Activated CD8-positive, alpha-beta memory T cell treated with anti-CD3 and anti-CD28 coated beads, Interleukin-2, amount 50 U/mL, for 4 hours (primary cell): ENCODE measurements at places on chromosomes 11 and 22.

DNA sequence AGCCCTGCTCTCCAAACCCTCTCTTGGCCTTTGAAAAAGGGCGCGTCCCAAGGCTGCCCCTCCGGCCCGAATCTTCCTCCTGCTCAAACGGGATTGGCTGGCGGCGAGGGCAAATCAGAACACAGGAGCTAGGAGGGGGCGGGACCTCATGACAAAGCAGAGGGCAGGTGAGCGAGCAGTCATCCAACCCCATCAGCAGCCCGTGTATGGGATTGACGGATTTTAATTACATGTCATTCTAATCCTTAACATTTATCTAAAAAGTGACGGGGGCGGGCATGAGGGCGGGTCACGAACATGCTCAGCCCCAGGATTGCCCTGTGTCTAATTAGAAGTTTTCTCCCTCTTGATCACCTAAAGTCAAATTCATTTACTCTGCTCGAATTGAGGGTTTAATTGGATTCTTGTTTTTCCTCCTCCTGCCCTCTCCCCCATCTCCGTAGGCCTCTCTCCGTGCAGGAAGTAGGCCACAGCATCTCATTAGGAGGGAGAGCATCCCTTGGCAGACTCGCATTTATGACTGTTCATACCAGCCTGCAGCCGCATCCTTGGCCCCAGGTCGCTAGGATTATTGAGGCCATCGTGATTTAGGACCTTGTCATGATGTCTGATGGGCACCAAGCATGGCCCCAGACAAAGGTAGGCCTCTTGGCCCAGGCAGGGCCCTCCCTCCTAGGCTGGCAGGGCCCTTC lies 147.1 kb downstream of the CHST1 start:
- no peak for DNase-seq

DNA sequence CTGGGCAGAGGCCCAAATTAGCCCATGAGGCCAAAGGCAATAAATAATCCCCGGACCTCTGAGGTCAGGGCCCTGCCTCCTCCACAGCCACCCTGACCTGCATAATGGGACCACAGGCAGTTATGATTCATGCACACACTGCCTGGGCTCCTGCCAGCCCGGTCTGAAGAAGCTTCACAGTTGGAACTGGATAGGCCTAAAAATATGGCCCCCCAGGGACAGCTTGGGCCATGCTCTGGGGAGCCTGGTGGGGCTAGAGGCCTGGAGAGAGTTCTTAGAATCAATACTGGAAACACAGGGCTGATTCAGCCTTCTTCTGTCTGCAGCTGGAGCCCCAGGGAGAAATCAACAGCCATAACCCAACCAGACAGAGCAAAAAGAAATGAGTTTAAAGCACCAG lies 112.8 kb upstream of the CADM1 start:
- DNase-seq, result no peak

- no peak for DNase-seq
Measured at GRCh38 chr11:30333405-30333804, 10.5 kb downstream of the ARL14EP start.

DNA sequence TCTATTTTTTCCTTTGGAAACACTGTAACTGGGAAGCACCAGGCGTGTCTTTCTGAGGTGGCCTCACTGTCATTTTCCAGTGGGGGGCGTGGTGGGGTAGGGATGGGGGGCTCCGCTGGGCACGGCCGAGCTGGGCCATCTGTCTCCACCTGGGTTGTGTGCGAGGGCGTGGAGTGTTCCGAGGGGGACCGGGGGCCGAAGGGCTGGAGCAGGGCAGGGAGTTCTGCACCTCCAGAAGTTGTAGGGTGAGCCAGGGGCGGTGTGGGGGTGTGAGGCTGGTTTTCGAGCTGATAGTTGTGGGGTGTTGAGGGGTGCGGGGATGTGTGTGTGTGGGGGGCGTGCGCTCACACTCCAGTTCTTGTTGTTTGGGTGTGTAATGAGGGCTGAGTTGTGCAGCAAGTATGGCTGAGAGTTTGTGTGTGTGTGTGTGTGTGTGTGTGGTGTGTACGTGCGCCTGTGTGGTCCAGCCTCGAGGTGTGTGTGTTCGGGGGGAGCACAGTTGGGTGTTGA lies 10.8 kb downstream of the YPEL4 start:
- DNase-seq, result no peak

DNA sequence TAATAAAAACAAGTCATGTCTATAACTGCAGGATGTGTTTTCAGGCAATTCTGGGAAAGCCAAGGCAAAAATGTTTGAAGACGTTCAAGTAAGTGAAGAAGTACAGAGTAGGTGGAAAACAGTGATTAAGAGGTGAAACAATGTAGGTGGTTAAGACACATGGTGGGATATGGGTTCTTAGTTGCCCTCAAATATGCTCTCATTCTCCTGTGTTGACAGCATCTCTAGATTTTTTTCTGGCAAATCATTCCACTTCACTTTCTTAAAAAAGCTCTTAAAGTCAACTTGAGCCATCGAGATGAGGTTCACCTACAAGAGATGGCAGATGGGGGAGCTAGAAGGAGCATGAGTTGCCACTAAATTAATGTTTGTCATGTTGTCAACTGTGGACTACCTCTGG lies 1041.0 kb upstream of the CNTN5 start:
- DNase-seq, result no peak

DNA sequence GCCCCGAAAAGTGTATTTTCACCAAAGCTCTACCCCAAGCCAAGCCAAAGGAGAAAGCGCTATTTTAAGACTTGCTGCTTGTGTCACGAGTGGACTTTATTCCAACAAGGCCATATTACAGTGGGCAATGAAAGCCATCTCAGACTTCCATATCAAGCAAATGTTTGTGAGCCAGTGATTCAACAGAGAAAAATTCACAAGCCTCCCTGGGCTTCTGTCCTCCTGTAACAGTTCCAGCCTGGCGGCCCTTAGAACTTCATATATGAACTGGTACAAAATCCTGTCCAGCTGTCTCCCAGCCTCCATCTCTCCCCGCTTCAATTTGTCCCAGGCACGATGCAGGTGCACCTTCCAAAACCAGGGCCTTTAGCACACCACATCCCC lies 11.2 kb downstream of the LARGE1 start:
- no peak for DNase-seq

GRCh38 chr11:19283991-19284390 lies 43.2 kb upstream of the E2F8 start:
- DNase-seq, result no peak

- no peak for DNase-seq
Measured at GRCh38 chr11:134795017-134795416, 383.0 kb upstream of the B3GAT1 start.

DNA sequence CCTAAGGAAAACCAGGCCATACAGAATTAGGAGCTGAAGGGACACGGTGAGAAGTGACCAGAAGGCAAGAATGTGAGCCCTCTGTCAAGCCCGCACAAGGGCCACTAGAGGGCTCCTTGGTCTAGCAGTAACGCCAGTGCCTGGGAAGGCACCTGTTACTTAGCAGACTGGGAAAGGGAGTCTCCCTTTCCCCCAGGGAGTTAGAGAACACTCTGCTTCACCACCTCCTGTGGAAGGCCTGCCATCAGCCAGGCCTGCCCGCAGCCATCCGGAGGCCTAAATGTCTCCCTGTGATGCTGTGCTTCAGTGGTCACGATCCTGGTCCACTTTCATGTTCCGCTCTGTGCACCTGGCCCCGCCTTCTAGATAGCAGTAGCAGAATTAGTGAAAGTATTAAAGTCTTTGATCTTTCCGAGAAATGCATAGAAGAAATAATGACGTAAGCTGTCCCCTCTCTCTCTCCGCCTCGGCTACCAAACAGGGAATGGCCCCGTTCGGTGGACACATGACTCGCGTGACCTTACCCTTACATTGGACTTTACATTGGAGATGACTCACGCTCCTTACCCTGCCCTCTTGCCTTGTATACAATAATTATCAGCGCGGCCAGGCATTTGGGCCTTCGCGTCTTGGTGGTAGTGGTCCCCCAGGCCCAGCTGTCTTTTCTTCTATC lies 10.7 kb upstream of the GSTP1 start:
- DNase-seq, result no peak

DNA sequence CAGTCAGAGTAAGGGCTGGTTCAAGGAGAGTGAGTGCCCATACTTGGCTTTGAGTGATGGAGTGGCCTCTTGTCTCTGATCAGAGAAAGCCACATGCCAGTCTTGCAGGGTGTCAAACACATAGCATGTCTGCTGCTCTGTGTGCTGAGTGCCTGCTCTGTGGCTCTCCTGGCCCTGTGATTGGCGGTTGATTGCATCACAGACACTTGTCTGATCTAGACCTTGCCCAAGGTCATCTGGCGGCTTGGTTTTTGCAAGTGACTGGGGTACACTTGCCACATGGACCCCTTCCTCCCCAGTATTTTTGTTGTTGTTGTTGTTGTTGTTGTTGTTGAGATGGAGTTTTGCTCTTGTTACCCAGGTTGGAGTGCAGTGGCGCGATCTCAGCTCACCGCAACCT lies 10.3 kb downstream of the OSBP2 start:
- no peak for DNase-seq

DNA sequence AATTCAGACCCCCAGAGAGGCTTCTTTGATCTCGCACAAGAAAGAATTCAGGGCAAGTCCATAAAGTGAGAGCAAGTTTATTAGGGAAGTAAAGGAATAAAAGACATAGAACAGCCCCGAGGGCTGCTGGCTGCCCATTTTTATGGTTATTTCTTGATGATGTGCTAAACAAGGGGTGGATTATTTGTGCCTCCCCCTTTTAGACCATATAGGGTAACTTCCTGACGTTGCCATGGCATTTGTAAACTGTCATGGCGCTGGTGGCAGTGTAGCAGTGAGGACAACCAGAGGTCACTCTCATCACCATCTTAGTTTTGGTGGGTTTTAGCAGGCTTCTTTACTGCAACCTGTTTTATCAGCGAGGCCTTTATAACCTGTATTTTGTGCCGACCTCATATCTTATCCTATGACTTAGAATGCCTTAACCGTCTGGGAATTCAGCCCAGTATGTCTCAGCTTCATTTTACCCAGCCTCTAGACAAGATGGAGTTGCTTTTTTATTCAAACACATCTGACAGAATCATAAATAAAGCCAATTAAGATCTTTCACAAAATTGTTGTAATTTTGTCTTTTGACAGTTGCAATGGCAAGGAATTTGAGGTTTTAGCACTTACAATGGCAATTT lies 7.6 kb downstream of the DDIAS start:
- DNase-seq, result no peak

GRCh38 chr11:1000357-1001278 lies 35.9 kb downstream of the MUC6 start:
- DNase-seq, result no peak

DNA sequence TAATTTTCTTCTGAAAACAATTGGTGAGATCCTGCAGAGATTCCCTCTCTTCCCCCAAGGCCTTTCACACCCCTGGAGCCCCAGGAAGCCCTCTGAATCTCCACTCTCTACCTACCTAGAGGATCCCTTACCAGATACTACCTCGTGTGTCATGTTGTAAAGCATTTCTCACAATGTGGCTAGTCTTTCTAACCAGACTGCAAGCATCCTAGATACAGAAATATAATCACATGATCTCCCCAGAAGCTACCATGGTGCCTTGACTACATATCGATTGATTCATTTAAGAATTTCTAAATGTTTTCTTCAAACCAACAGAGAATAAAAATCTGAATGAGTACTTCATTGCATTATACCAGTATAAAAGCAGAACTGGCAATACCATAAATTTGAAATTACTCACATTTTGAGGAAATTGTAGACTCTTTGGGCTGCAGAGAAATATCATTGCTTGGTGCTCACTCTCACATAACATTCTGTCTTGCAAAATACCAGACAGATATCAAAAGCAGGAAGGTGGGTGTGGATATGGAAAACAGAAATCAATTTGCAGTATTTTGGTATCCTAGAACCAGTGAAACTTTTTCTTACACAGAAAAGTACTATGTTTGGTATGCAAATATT lies 113.5 kb downstream of the MAML2 start:
- no peak for DNase-seq

GRCh38 chr22:43743131-43743530 lies 69.0 kb downstream of the EFCAB6 start:
- no peak for DNase-seq

DNA sequence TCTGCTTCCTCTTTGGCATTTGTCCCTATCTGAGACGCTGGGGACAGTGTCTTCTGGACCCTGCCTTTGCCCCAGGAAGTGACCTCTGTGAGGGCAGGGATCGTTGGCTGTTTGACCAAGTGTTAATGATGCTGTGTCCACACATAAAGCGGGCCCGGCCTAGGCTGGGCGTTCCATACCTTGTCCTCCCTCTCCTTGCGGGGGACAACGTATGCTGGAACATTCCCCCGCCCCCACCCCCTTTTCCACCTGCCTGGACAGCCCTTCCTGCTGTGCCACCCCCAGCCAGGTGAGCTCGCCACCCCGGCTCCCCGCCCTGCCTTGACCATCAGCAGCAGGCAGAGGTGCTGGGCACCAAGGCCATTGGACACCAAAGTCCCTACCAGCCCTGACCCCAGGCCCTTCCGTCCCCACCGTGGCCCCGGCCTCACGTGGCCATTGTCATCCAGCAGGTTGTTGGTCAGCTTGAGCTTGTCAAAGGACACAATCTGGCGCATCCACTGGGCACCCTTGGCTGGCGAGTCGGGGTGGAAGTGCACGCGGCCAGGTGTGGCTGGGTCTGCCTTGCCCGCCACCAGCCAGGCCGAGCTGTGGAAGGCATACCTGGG lies 4.1 kb upstream of the NUDT8 start:
- DNase-seq, result no peak

GRCh38 chr11:35077709-35078469 lies 61.1 kb upstream of the CD44 start:
- DNase-seq, result peak; percentile 34

GRCh38 chr22:40236131-40236665 lies 58.5 kb downstream of the TNRC6B start:
- no peak for DNase-seq

DNA sequence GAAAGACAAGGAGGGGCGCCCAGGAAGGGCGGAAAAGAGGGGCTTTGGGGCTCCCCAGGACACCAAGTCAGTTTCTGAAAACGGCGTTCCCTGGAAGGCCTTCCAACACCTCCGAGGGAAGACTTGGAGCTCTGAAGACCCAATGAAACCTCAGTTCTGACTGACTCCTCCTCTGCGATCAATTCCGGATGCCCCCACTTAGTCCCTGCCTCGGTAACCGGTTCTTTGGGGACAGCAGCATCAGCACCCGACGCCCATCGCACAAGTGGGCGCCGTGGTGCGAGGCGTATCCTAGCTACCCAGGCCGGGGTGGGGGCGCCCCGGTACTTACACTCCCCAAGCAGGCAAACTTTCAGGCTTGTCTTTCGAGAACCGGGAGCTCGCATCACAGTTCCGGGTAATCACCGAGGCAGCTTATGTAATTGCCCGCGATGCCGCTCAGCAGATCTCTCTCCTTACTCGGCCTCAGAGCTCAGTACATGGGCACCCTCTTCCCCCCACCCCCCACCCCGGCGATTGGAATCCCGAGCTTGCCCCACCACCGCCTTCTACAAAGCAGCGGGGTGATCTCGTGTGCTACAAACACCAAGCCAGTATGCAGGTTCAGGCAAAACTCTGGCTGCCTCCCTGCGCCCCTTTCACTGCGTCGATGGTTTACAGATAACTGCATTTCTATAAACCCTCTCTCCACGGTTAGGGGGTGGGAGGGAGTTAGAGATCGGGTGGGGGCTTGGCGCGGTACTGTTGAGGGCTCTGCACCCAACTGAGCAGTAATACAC lies 2.0 kb downstream of the TENM4 start:
- DNase-seq, result no peak
